ENCODE measurements at places on chromosomes 1 and 21. TPM values are rescaled to one million over a fixed set of nuclear protein-coding genes. Genes with fewer than 3 reads are reported as not detected.

GRCh38 chr1:26044971-26045721 lies 772 bp downstream of the SLC30A2 start:
- no peak for DNase-seq

DNA sequence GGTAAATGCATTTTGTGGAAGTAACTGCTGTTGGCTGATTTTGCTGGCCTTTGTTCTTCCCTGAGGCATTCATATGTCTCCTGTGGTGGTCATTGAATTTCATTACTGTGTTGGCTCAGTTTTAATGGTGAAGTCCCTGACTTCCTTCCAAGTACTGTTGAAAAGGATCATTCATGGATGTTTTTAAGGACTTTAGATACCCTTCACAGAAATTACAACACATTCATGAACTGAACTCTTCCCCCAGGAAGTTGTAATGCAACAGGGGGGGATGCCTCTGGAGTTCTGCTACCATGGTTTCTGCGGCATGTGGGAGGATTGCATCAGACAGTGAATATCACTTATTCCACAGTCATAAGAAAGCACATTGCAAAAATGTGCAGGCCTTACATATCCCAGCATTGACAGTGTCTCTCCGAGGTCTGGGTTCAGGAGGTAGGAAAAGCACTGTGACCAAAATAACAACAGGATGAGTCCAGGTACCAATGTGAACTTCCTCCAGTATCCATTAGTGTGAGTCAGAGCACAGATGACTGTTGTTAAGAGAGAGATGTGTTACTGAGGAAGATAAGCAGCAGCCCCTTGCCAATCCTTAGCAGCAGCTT lies 2.1 kb upstream of the RAB3GAP2 start:
- DNase-seq = peak; percentile 42

The S100A1 gene
- 1,739 TPM for total RNA-seq

The LINGO4 gene
- 0.37 TPM for total RNA-seq

DNA sequence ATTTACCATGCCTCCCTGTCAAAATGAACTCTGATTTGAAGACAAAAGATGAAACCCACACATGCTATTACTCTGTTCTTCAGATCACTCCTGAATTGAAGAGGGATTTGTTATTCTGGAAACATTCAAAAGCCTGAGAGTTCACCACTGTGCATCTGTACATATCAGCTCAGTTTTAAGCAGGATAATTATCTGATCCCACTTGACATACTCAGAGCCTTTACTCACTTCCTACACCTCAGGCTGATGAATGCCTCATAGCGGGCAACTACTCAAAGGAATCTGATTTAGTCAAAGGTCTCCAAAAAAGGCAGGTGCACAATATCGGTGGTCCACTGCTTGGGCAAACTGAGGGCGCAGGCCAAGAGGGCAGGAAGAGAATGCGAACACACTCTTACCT lies 47.5 kb upstream of the LPAR3 start:
- DNase-seq = no peak

DNA sequence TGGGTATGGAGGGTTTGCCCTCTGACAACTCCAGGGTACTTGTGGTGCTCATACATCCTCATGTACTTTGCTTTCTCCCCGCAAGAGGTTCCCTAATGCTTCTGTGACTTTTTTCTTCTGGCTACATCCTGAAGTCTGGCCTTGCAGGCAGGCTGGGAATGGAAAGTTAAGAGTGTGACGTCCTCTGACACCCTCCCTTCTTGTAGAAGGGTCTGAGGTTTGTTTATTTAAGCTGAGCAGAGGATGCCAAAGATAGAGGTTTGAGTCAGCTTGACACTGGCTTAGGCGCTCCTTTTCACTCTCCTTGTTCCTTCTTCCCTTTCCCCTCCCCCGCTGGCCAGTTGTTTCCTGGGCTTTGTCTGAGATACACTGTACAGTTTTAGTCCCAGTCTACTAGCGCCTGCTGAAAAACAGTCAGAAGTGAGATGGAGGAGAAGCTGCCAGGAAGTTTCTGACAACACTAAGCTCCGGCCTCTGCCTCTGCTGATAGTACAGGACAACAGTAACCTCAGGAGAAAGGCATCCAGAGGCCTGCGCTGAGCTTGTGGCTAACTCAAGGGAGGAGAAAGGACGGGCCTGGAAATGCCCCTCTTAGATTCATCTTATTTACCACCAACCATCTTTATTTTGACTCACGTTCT lies at the start of gene MACF1:
MACF1 (plus strand) TSS at position 255 of the 641 bp plus-strand sequence; CDS start at position 583, 328 bp downstream.
- peak; percentile 85 for DNase-seq

The S100A2 gene
- 0.97 TPM for total RNA-seq

- peak; percentile 10 for DNase-seq
These were observed 1.2 kb downstream of the AK5 start for GRCh38 chr1:77282866-77283539.

GRCh38 chr1:25651824-25652741 lies 35.5 kb downstream of the MAN1C1 start:
- DNase-seq = peak; percentile 34

DNA sequence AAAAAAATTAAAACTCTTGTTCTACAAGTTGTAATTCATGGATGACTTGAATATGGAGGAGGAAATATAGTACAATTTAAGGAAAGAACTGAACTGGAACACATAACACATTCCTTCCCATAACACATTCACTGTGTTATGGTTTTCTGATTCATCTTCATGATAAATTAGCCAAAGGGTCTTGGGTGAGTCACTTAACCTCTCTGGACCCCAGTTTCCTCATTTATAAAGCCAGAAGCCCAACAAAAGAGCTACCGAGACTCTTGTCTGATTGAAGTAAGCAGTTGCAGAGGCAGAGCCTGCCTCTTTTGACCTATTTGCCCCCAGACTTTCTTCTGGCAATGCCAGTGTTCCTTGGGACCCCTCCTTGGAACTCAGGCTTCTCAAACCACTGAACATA lies 161.9 kb upstream of the KCTD3 start:
- DNase-seq = no peak

The ANGPTL3 gene
- not detected for total RNA-seq

GRCh38 chr1:222018041-222018440 lies 276.2 kb upstream of the DUSP10 start:
- DNase-seq = no peak

DNA sequence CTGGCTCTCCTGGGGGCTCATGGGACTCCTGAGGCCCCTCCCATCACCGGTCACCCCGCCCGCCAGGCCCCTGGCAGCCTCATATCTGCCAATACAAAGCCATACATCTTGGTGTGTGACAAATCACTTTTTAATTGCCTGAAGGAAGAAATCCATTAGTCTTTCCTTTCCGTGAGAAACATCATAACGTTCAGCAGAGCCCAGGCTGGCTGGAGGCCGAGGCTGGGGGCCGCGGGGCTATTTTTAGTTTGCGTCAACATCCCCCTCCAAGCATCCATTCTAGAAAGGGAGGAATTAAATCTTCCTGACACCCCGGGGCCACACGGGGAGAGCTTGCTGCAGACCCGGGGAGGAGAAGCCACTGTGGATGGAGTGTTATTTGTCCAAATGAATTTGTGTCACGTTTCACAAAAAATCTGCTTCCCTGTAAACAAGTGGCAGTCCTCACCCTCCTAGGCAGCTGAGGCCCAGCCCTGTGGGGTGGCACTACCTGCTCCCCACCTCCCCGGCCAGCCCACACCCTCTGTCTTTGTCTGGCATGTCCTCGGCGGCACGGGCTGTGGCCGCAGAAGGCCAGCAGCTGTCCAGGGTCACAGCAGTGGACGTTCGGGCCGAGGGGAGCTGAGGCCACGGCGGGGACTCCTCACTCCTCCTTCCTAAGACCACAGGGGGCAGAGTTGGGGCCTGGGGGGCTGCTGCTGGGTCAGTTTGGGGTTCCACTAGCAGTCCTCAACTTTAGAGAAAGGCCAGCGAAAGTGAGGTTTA lies 236.9 kb upstream of the VAMP3 start:
- DNase-seq = no peak

DNA sequence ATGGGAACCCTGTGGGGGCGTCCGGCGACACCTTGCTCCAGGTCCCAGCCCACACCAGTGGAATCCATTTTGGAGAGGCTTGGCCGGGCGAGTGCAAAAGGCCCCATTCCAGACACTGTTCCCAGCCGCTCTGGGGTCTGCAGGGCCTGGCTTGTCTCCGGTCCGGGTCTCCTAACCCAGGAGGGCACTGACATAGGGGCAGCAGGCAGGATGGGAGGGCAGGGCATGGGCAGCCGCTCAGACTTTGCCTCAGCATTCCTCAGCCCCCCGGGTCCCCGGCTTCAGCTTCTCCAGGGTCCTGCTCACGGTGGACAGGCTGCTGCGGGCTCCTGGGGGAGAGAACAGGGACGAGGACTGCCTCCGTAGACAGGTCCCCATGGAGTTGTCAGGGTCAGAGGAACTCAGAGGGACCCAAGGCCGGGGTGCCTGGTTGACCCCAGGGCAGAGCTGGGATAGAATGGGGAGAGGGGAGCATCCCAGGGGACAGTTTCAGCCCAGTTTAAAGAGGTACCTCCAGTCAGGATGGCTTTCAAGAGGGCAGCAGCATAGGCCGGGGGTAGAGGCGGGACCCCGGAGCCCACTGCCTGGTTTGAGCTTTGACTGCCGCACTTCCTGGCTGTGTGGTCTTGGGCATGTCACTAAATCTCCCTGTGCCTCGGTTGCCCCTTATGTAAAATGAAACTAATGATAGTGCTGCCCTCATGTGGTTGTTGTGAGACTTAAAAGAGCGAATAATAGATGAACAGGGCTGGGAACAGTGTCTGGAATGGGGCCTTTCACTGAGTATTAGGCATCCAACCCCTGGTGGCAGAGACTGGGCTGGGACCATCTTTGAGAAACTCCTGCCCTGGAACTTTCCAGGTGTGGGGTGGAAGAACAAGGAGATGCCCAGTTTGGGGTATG lies 3.7 kb downstream of the KNCN start:
- DNase-seq = no peak

The SLC1A7 gene
- 1.8 TPM for total RNA-seq

The ANGPTL1 gene
- 22.6 TPM for total RNA-seq

- DNase-seq = no peak
These were observed 22.4 kb downstream of the LRRC3 start for GRCh38 chr21:44477712-44478111.

The ATP6V1G3 gene
- not detected for total RNA-seq

DNA sequence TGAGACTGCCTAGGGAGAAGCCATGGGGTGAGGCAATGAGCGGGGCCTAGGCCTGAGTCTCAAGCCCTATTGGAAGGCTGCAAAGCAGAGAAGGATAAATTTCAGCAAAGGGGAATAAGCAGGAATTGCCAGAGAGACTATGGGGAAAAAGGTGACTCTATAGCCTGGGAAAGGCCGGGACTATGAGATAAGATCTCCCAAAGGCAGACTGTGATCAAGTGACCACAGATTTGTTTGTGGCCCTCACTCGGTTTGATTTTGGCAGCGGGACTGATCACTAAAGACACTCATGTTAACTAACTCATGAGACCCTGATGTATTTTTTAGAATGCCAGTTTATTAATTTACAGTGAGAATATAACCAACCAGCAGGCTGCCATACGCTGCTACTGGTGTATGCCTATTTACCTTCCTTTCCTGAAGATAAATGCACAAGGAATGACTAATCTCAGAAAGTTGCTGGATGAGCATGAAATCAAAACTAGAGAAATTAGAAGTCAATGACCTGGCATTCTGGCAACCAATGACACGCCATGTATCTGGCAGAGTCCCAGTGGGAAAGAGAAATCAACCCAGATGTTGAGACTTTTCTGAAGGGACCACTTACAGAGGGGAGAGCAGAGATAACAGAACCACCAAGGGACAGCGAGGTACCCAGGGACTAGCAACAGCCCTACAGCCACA lies 4.3 kb downstream of the HSF2BP start:
- DNase-seq = no peak

DNA sequence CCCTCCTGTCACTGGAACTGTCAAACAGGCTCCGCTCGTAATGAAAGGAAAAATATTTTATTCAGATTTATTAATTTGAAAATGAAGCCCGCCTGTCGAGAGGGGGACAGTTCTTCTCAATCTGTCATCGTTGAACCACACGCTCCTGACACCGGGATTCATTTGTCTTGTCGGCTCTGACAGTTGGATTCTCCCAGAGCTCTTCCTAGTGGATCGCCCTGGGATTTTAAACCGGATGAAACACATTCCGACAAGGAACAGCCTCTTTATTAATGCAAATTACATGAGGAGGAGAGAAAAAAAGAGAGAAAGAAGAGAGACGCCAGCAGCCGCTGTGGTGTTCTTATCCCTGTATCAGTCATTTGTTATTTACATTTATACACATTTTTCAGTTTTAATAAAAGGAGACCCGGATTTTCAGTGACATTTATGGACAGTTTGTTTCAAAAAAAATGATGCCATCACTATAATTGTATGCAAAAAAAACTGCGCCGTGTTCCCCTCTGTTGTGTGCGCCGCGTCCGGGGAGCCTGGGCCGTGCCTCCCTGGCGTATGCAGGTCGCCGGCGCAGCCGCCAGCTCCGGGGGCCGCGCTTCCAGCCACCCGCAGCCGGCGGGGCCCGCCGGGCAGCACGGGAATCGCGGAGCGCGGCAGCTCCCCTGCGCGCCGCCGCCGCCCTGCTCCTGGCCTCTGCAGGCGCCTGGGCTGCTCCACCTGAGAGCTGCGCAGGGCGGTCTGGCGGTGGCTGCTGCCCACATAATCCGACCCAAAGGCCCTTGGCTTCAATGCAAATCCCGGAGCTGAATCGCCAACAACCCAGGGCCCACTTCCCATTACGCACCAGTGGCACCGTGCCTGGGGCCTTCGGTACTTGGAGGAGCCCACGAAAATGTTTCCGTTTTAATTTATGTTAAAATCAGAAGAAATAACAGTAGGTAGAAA lies 237.9 kb upstream of the PBX1 start:
- DNase-seq = peak; percentile 46

- no peak for DNase-seq
These were observed 2.7 kb downstream of the DENND2D start for GRCh38 chr1:111197598-111198284.

GRCh38 chr1:153984123-153984894 lies 1.8 kb downstream of the RAB13 start:
- no peak for DNase-seq

- DNase-seq = no peak
These were observed 2.2 kb upstream of the CRABP2 start for GRCh38 chr1:156707417-156708217.

The STRIP1 gene
- 19.0 TPM for total RNA-seq

DNA sequence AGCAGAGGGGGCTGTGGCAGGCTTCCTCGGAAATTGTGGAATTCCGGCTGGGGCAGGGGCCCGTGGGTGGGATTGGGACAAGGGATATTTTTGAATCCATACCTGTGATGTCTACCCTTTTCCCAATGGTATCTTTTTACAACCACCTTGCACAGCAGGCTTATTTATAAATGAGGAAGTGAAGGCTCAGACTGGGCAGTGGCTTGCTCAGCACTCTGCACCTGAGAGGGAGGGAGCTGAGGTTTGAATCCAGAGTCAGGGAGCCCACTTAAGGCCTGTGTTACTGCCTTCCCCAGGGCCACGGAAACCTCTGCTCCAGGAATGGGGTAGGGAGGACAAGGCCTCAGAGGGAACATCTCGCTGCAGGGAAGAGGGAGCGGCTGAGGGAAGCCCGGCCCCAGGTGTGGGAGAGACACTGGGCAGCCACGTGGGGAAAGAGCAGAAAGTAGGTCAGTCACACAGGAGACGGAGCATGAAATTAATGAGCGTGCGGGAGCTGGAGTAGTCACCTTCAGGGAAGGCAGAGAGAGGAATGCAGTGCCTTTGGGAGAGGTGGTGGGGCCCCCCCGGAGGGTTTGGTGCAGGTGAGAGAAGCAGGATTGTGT lies 35.4 kb upstream of the SCMH1 start:
- DNase-seq = no peak

Measured in right cardiac atrium (tissue), 5 donors.